Naive thymus-derived CD4-positive, alpha-beta T cell (primary cell): ENCODE measurements at places on chromosomes 6 and 20. TPM values are rescaled to one million over a fixed set of nuclear protein-coding genes. Genes with fewer than 3 reads are reported as not detected.
A peak's percentile ranks its signal among the peaks of the same experiment; 100 is the strongest.

DNA sequence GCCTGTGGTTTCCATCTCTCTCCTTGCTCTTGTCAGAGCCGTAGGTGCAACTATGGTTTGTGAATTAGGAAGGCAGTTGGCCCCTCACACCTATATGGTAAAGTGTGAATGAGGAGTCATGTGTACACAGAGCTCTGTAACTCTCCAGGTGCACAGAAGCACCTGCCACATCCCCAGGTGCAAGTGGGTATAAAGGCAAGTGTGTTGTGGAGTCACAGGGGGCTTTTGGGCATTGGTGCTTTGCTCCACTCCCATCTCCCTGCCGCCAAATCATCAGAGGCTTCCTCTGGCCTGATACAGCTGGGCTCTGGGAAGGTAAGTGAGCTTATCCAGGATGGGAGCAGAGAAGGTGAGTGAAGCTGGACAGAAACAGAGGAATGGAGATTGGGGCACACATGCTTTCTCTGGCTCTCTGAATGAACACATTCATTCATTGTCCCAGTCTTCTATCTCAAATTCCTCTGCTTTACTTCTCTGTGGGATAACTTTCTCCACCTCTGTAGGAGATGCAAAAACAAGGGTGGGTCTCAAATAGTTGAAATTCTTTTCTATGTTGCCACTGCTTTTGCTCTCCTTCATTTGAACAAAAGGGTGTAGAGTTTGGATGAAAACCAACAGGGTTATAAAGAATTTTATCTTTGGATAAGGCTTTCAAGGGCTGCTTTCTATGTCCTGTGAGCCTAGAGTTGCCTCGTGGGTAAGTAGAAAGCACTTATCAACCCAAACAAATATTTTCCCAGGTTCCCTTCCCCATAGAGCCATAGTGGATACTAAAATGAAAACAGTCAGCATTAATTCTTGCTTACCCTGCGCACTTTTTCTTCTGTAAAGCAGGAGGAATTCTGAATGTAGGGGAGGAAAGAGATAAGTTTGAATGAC lies 45.0 kb upstream of the RIPOR2 start:
- H3K27ac ChIP-seq = no peak overlapping the region
- H3K4me1 ChIP-seq = peaks cover 23% of the 10 kb centered on the region
- no peaks in the 10 kb centered on the region for H3K27me3 ChIP-seq
- H3K36me3 ChIP-seq = no peaks in the 10 kb centered on the region
- no peak overlapping the region for H3K4me3 ChIP-seq

DNA sequence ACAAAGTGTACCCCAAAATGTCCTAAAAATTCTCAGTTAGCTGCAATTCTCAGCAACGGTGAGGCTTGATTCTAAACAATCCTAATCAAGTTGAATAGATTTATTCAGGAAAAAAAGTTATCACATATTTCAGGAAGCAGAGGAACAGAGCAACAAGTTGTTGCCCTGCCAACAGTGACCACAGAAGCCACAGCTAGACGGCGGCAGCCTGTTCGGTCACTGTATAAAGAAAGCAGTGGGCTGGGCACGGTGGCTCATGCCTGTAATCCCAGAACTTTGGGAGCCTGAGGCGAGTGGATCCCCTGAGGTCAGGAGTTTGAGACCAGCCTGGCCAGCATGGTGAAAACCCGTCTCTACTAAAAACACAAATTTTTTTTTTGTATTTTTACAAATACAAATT lies 171.2 kb upstream of the BMP5 start:
- no peaks in the 10 kb centered on the region for H3K36me3 ChIP-seq
- DNase-seq = no peak
- H3K4me3 ChIP-seq = no peak overlapping the region
- H3K4me1 ChIP-seq = no peaks in the 10 kb centered on the region
- no peak overlapping the region for H3K27ac ChIP-seq

DNA sequence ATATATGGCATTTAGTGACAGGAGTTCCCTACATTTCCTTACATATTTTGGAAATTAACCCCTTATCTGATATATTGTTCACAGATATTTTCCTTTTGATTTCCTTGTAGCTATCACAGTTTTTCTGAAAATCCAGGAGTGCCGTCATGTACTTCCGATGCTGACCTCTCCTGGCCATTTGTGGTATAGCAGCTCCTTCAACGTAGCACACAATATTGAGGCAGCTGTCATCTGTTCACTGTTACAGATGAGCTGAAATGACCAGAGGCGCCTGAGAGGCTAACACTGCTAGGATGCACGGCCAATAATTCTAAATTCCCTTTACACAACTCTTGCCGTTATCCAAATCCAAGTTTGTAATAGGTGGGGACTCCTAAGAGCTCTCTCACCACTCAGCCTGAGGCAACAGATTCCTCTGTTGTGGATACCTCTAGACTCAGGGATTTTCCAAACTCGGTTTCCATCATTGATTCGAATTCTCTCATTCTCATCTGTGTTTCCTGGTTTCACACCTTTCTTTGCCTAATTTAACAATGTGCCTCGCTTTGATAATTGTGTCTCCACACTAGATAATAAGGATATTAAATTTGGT lies 53.0 kb downstream of the MMUT start:
- H3K27me3 ChIP-seq = peaks cover 5% of the 10 kb centered on the region
- H3K4me1 ChIP-seq = no peaks in the 10 kb centered on the region
- DNase-seq = peak; percentile 31
- H3K36me3 ChIP-seq = no peaks in the 10 kb centered on the region
- H3K4me3 ChIP-seq = no peak overlapping the region

GRCh38 chr6:83729871-83730270 lies 21.0 kb upstream of the SNAP91 start:
- H3K4me1 ChIP-seq = no peaks in the 10 kb centered on the region
- no peaks in the 10 kb centered on the region for H3K27me3 ChIP-seq
- no peak for DNase-seq
- H3K27ac ChIP-seq = no peak overlapping the region

DNA sequence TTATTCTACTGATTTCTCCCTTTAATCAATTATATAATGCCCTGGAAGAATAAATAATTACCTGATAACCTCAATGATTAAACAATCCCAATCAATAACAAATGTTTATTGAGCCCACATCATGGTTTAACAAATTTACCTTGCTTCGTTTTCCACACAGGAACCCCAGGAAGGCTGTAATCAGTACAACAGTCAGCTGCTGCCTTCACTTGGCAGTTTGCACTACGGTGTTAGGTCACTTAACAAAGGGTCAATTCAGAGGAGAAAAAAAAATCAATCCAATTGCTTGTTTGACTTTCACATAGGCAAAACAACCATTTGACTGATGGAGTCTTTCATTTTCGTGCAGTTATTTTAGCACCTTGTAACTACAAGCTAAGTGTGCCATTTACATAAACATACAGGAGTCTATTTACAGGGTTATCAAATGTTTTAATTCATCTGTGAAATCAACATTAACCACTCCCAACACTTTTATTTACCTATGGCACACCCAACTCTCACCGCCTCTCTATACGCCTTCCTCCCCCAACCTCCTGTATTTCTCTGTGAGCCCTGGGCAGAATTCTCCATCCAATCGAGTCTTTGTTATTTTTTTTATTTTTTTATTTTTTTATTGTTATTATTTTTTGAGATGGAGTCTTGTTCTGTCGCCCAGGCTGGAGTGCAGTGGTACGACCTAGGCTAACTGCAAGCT lies 140.4 kb upstream of the TAB2 start:
- H3K27ac ChIP-seq = no peak overlapping the region
- no peak for DNase-seq
- H3K36me3 ChIP-seq = no peaks in the 10 kb centered on the region

- H3K27ac ChIP-seq = no peak overlapping the region
- no peaks in the 10 kb centered on the region for H3K4me1 ChIP-seq
- no peaks in the 10 kb centered on the region for H3K27me3 ChIP-seq
- no peak for DNase-seq
These were observed 238.1 kb upstream of the MARCKS start for GRCh38 chr6:113619077-113619476.

DNA sequence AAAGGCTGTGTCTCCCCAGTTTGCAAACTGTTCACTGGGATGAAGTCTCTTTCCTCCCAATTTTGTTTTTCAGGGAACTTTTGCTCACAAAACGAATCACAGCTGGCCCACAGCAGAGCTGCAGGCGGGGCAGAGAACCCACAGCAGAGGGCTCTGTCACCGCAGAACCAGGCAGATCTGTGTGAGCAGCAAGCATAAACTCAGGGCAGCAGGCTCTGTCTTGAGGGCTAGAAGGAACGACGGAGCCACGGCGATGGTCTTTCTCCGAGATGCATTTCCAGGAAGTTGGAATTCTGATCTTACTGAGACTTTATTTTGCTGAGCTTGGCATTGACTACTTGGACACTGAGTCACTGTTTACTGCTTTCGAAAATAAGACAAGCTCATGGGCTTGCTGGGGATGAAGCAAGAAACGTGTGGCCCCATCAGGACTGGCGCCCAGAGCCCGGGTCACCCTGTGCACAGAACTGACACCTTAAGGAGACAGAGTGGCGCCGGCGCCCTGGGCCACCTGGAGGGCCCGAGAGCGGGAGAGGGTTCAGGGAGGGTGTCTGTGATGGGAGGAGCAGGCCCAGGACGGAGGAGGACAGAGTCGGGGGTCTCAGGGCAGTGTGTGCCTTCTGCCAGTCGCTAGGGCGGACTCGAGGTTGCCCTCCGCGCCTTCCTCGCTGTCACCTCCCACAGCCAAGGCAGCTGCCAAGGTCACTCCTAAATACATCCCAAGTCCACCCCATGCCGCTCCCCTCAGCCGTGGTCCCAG lies 106.3 kb upstream of the NXT1 start:
- no peaks in the 10 kb centered on the region for H3K4me1 ChIP-seq
- no peak overlapping the region for H3K27ac ChIP-seq
- no peak for DNase-seq
- no peaks in the 10 kb centered on the region for H3K27me3 ChIP-seq
- H3K36me3 ChIP-seq = no peaks in the 10 kb centered on the region

DNA sequence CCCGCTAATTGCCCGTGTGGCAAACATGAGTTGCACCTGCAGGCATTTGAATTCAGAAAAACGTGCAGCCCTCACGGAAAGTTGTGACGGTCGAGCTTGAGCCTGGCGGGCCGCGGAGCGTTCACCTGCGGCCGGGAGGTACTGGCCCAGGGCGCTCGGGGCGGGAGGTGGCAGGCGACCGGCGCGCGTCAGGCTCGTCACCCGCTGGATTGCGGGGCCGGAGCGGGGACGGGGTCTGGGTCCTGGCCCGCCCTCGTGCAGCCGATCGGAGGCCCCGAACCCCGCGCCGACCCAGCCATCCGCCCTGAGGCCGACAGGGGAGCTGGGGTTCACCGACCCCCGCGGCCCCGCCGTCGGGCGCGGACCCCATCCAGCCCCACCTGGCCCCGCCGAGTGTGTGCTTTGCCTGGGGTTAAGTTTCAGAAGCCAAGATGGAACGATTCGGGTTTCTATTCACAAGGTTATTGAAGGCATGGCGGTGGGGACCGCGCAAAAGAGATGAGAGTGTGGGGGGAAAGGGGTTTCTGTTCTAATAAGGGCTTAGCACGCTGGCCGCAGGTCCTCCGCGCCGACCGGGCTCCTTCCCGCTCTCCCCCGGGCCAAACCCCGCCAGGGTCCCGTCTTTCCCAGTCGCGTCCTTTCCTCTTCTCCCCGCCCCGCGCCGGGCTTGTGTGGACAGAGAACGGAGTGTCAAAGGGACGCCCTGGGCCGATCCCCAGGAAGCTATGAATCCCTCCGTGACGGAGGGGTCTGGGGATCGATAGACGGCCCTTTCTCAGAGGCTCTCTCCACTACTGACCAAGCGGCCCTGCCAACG lies 1.6 kb upstream of the HEY2 start:
- H3K27me3 ChIP-seq = peaks cover 14% of the 10 kb centered on the region
- H3K4me3 ChIP-seq = peak overlapping the region; percentile 72
- H3K4me1 ChIP-seq = peaks cover 34% of the 10 kb centered on the region
- H3K27ac ChIP-seq = peak overlapping the region; percentile 47

DNA sequence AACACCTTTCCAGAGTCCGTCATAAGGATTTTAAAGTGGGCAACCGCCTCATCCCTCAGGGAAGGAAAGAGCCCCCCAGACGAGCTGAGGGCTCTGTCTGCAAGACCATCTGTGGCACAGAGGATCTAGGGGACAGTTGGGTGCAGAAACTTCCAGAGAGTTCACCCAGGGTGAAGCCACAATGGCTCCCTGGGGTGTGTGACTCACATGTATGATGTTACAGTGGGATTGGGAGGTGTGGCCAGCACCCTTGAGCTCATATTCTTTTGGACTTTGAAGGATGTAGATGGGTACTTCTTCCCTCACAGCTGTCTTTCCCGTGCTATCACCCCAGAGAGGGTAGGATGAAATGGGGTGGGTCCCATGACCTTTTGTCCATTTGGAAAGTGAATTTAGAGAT lies 95.5 kb downstream of the NCR2 start:
- H3K4me1 ChIP-seq = peaks cover 25% of the 10 kb centered on the region
- H3K36me3 ChIP-seq = no peaks in the 10 kb centered on the region
- no peak for DNase-seq
- H3K27me3 ChIP-seq = peaks cover 3% of the 10 kb centered on the region
- H3K4me3 ChIP-seq = no peak overlapping the region

- H3K27me3 ChIP-seq = no peaks in the 10 kb centered on the region
- no peaks in the 10 kb centered on the region for H3K36me3 ChIP-seq
- H3K4me3 ChIP-seq = no peak overlapping the region
- no peaks in the 10 kb centered on the region for H3K4me1 ChIP-seq
- DNase-seq = no peak
- no peak overlapping the region for H3K27ac ChIP-seq
These were observed 496.3 kb downstream of the DHX35 start for GRCh38 chr20:39458452-39458851.

DNA sequence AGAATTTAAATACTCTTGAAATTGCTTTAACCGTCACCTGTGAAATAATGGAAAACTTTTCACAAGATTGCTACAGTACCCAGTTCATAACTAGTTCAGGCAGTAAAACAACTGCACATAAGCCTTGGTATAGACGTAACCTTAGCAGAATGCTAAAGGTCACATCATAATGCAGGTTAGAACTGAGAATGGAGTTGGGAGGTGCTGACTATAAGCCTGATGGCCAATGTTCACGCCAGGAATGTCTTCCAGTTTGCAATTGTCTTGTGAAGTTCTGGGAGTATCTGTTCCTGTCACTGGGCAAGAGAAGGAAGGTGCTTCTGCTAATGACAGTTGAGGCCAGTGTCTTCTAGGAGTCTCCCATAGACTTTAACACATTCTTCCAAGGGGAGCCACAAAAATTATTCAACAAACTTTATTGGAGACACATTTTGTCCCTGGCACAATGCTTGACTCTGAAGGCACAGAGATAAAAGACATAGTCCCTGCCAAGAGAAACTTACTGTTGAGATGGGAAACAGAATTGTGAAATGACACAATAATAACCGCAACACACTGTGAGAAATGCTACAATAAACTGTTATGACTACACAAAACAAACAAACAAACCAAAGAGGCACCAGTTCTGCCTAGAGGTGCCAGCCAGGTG lies 24.6 kb upstream of the CEP162 start:
- no peak overlapping the region for H3K4me3 ChIP-seq
- no peaks in the 10 kb centered on the region for H3K36me3 ChIP-seq
- no peaks in the 10 kb centered on the region for H3K27me3 ChIP-seq
- no peak for DNase-seq
- H3K4me1 ChIP-seq = no peaks in the 10 kb centered on the region
- no peak overlapping the region for H3K27ac ChIP-seq

SLX4IP gene
- total RNA-seq = 8.2 and 8.4 TPM in 2 replicates

COL9A3 gene
- total RNA-seq = not detected

FRS3 gene
- total RNA-seq = 5.5 TPM

XKR7 gene
- total RNA-seq = not detected
